H9 (cell line): ENCODE measurements at places on chromosomes 12 and 14. TPM values are rescaled to one million over a fixed set of nuclear protein-coding genes. Genes with fewer than 3 reads are reported as not detected.

DNA sequence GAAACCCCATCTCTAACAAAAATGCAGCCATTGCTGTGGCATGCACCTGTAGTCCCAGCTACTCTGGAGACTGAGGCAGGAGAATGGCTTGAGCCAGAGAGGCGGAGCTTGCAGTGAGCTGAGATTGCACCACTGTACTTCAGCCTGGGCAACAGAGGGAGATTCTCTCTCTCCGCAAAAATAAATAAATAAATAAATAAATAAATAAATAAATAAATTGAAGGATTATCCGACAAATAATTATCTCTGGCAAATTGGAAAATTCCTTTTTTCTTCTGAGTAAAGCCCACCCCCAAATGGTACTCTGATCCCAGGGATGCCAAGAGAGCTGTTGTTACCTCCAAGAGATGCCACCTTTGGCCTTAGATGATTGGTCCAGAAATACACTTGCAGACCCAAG, 137.9 kb downstream of the SUDS3 start:
- DNase-seq, result no peak

GRCh38 chr12:22578328-22578727, 34.0 kb upstream of the C2CD5 start:
- DNase-seq, result no peak

DNA sequence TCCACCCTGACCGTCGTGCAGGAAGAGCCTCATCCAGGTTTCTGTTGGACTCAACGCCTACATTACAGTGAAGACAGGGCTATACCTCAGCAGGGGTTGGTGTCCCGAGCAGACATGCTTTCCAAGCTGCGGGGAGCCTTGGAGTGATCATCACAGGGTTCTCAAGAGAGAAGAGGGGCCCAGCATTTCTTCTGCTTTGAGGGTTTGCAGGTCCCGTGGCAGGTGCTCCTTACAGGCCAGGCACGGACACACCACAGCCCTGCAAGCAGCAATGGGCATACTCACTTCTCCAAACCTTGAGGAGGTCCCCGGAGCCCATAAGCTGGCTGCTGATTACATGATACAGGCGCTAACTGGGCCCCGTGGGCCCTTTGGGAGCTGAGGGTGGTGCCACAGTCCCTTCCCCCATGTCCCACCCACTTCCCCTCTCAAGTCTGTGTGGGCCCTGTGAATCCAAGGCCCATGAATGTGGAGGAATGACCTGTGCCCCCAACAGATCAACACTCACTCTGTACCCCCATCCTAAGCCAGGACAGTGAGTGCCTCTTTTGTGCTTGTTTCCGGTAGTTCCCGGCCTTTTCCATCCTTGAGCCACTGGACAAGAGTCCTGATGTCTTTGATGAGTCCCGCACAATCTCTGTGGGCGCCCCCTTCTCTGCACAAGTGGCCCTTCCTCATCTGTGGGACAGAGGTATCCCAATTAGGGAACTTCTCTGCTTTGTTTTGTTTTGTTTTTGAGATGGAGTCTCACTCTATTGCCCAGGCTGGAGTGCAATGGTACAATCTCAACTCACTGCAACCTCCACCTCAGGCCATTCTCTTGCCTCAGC, 1.1 kb downstream of the AQP2 start:
- DNase-seq, result no peak

The AMN gene
- 1.9 and 2.2 TPM in 2 replicates for total RNA-seq

The MYF5 gene
- total RNA-seq, result not detected in 2 replicates

The ACVRL1 gene
- not detected in 2 replicates for total RNA-seq

The KRT83 gene
- total RNA-seq, result not detected in 2 replicates

DNA sequence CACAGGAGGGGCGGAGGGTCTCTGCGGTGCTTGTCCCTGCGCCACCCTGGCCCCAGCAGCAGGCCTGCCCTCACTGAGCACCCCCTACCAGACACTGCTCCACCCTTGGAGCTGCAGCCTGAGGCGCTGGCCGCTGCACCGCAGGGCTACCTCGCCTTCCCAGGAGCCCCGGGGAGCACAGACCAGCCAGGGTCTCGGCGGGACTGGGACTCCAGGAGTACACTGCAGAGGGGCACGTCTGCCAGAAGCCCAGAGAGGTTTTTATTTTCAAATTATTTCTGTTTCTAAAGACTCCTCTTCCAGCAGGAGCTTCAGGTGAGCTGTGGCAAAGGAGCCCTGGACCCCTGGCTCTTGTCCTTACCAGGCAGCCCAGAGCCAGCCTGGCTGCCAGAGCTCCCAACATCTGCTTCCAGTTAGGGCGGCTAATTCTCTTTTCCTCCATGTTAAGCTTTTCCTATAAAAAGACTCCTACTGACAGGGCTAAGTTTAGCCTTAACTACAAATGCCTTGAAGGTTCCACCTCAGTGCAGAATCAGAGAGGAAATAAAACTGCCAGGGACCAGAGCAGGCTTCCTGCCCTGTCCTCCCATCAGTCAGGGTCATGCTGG, 26.4 kb downstream of the DEGS2 start:
- DNase-seq, result no peak

DNA sequence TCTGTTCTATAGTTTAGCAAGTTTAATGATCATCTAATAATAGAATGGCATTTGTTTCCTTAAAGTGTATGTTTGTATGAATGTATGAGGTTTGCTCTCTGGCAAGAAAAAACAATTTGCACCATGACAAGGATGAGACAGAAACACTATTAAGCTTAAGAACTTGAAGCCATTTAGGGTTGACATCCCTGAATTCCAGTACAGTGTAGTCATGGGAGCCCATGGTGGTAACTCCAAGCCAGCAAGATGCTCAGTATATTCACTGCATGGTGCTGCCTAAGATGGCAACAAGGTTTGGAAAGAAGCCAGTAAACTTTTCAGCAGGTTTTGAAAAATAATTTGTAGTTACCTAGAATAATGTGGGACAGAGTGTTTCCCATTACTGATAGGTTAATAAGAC, 158.6 kb downstream of the PRIMA1 start:
- no peak for DNase-seq

GRCh38 chr12:67666605-67667004, 18.1 kb downstream of the DYRK2 start:
- no peak for DNase-seq

- no peak for DNase-seq
These were observed 4.7 kb downstream of the TMEM263 start for GRCh38 chr12:106960443-106960842.

GRCh38 chr12:130685850-130686249, 30.2 kb downstream of the RIMBP2 start:
- no peak for DNase-seq

GRCh38 chr12:94954948-94955592, 48.4 kb downstream of the NDUFA12 start:
- no peak for DNase-seq
